ENCODE measurements at places on chromosomes 3 and 15. TPM values are rescaled to one million over a fixed set of nuclear protein-coding genes. Genes with fewer than 3 reads are reported as not detected.

Gene LIPC
- 0.28 TPM for total RNA-seq

Gene C3orf20
- total RNA-seq = 0.07 TPM

Gene DGKG
- total RNA-seq = 0.04 TPM

Gene SLCO2A1
- not detected for total RNA-seq

Gene EPB42
- not detected for total RNA-seq

Gene PPP2R3A
- 0.22 TPM for total RNA-seq

GRCh38 chr15:83733206-83733605 lies 79.3 kb downstream of the ADAMTSL3 start:
- no peak for DNase-seq

DNA sequence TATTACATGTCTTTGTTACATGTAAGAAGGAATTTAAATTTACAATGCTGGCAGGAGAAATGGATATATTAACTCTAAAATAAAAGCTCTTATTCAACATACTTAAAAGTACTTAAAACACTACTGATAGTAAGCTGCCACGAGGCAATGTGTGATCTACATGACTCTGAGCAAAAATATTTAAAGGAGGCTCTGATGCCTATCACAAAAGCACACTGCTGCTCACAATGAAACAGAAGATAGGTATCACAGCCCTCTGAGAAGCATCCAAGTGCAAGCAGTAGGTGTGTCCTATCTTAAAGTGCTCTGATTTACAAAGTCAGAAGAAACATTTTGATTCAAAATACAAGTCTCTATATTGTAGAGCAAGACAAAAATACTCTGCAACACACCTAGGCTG lies 371.2 kb upstream of the WNT5A start:
- DNase-seq = no peak

DNA sequence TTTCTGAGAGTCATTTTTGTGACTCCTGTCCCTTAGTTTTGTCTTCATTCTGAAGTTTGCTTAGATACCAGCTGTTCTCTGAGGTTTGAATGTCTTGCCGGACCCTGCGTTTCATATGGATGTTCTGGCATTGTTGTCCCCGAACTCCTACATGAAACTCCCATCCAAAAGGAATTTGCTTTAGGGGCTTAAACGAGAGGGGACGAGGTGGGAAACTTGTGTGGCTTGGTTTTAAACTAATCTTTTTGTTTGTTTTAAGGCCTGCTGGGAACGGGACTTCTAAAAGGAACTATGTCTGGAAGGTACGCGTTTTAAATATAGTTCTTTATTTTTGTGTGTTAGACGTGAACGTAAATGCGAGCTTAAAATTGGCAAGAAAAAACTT lies 679 bp downstream of the RPL35A start:
- DNase-seq = no peak

DNA sequence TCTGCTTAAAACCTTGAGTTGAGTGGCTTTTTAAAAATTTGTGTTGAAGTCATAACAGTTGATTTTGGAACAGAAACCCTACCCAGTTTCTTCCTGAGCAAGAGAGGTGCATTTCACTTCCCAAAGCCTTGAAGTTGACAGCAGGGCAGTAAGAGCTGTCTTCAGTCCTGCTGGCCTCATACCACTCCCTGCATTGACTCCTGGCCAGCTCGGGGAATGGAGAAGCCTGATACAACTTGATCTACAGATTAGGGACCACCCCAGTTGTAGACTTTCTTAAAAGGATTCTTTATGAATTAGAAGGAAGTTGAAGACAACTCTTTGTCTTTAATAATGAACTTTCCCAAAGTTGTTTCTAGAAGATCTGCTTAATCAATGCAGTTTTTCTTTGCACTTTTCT lies 90.6 kb upstream of the FLNB start:
- no peak for DNase-seq

DNA sequence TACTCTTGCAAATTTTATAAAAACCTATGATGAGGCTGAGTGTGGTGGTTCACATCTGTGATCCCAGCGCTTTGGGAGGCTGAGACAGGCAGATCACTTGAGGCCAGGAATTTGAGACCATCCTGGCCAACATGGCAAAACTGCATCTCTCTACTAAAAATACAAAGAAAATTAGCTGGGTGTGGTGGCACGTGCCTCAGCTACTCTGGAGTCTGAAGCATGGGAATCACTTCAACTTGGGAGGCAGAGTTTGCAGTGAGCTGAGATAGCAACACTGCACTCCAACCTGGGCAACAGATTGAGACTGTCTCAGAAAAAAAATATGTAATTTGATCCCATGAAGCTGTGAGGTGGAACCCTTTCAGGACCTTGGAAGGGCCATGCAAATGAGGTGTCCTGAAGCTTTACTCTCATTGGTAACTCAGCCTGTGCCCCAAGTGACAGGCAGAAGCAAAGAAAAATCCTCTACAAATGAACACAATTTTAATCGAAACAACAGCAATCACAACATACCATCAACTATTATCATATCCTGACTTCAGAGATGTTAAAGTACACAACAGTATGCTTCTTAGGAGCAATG lies 84.6 kb upstream of the CDV3 start:
- DNase-seq = no peak

- no peak for DNase-seq
Measured at GRCh38 chr3:74001436-74001835, 376.7 kb upstream of the PDZRN3 start.

DNA sequence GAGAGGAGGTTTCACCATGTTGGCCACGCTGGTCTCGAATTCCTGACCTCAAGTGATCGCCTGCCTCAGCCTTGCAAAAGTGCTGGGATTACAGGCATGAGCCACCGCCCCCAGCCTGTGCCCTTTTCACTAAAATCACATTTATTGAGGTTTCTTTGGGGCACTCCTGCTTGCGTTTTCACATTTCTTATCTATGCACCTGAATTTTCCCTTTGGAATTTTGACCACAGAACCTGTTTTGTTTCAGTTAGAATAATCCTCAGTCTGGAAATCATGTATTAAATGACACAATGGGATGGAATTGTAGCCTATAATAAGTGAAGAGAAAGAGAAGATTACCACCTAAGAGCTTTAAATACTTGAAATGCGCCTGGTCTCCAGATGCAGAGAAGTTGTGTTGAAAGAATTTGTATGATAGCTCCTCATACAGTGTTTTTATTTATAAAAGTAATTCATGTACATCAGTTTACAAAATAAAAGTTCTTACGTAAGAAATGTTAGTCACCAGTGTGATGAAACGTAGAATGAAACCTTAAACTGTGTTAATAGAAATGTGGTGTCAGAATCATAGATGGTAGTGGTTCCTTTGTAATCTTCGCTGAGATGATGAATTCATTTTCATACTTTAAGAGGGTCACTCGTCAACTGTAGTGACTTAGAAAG lies 107.0 kb downstream of the TCF12 start:
- DNase-seq = no peak

- no peak for DNase-seq
Measured at GRCh38 chr3:12773710-12774086, 14.6 kb upstream of the TMEM40 start.

- DNase-seq = no peak
Measured at GRCh38 chr3:195815169-195815771, 3.5 kb upstream of the MUC4 start.

DNA sequence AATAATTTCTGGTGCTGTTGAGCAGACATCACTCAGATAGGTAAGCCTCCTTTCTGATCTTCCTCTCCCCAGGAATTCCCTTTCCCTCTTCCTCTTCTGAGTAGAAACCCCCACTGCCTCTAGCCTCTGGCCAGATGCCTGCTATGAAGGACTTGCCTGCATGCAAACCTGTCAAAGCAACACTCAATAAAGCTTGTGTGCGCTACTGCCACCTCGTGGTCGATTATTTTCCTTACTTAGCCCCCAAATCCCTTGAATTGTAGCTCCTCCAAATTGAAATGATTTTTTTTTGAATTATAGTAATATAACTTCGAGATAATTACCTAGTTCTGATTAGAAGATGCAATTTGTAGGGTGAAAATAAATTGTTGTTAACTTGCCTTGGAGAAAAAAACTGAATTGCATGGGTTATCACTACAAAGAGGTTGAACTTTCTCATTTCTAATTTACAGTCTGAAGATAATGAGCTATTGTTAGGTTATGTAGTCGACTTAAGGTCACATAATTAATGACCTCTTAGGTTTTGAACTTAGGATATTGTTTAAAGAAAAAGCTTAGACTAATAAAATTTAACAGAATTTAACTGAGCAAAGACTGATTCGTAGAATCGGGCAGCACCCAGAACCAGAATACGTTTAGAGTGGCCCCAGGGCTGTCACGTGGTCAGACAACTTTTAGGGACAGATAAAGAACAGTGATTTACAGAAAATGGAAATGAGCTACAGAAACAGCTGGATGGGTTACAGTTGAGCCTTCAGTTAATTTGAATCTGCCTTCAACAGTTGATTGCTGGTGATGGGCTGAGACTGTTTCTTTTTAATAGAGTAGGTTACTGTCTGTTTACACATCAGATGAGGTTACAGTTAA lies 269.3 kb downstream of the ARPP21 start:
- DNase-seq = peak; percentile 1

DNA sequence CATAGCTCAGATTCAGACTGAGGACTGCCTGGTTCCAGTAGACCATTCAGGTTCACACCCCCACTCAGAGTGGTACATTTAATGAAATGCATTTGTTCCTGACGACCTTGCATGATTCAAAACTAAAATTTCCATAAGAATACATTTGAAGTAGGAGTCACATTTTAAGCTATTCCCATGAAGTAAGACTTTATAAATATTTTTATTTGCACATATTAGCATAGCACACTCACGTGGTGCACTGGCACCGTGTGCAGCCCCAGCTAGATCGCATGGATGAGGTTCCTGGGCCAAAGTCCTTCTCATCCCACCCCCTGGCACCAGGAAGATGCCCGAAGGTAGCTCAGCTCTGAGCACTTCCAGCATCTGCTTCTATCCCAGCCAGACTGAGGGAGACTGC lies 59.4 kb downstream of the SLCO2A1 start:
- no peak for DNase-seq

DNA sequence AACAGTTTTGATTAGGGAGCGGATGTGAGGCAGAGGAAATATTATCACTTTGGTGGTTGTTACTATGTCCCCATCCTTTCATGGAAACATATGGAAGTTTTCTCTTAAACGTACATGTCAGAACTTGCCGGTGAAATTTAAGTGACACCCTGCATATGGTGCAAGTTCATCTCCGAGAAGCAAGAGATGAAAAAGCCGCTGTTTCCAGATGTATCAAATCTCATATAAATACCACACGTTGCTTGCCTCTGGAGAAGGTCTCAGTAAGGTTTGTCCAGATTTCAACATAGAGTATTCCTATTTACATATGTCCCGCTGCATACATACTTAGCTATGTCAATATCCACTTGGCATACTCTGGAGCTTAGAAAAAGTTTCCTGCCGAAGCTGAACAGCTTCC lies 172.2 kb upstream of the ICE2 start:
- DNase-seq = no peak

GRCh38 chr3:55815262-55815661 lies 328.2 kb upstream of the WNT5A start:
- DNase-seq = no peak

DNA sequence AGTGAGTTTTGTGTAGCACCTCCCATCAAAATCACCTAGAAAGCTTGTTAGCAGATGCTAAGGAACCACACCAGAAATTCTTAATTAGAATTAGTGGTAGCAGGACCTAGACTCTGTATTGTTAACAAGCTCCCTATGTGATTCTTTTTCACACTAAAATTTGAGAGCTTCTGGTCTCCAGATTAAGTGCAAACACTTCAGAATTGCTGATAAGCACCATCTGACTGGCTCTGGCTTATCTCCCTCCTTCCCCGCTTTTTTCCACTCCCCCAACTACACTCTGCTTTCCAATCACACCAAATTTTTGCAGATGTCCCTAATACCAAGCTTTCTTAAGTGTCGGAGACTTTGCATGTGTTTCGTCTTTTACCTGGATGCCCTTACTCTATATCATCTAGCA lies 410.1 kb upstream of the DPH6 start:
- no peak for DNase-seq

GRCh38 chr3:65761446-65762234 lies 277.1 kb downstream of the MAGI1 start:
- DNase-seq = no peak

DNA sequence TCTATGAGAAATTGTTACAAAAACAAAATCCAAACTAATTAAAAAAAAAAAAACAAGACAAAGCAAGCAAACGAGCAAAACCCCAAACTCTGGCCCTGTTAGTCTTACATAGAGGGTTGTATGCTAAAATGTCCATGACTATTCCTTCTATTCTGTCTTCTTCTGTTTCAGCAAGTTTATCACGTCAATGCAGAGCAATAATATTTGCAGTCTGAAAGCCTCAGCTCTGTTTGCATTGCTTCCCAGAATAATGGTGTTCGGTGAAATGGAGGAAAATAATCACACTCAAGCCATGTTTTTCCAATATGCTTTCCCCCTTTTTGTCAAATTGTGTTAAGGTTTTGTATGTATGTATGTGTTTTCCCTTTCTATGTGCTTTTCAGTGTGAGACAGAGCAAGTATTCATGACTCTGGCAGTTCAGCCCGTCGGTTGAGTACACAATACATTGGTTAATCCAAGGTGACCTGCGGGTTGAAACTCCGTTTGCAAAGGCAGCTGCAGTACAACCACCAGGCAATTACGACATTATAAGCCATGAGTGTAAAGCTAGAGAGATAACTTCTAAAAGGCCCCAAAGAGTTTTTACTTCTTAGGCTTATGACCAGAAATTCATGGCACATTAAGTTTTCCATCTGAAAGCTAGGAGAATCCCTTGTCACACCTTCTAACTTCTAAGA lies 34.9 kb upstream of the MAGI1 start:
- DNase-seq = no peak

GRCh38 chr3:45537616-45537969 lies 57.0 kb upstream of the LIMD1 start:
- no peak for DNase-seq

DNA sequence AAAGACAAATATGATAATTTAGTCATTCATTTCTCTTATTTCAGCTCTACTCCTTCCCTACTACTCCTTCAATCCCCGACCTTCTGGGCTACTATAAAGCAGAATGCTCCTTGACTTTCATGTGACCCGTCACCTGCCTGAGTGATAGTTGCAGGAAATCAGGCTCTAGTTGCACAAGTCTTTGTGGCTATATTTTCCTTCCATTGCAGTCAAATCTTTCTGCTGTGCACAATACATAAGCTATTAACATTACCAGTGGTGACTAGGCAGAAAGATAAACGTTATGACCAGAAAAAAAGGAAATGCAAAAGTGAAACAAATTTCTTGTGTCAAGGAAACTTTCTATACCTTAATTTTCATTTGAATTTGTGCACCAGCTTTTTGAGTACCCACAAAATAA lies 2.3 kb downstream of the SUCNR1 start:
- DNase-seq = no peak

DNA sequence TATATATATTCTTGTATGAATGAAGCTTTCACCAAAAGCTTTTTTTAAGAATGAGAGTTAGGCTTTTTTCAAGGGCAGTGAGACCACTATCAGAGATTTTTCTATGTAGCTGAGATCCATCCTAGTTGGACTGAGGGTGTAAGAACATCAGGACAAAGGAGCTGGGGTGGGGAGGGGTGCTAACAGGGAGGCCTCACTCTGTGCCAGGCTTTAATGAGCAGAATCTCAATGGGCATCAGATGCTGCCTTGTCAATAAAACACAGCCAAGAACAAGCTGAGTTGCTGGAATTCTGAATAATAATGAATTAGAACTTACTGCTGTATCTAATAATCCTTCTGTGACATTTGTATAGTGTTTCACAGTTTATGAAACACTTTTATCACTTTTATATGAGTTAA lies 41.4 kb upstream of the USP3 start:
- DNase-seq = no peak

Measured in CD8-positive, alpha-beta memory T cell (primary cell).